AG09309 (cell line): ENCODE measurements at places on chromosomes 16 and 17.

GRCh38 chr17:44287651-44288050, 19.7 kb upstream of the SLC4A1 start:
- DNase-seq: no peak

DNA sequence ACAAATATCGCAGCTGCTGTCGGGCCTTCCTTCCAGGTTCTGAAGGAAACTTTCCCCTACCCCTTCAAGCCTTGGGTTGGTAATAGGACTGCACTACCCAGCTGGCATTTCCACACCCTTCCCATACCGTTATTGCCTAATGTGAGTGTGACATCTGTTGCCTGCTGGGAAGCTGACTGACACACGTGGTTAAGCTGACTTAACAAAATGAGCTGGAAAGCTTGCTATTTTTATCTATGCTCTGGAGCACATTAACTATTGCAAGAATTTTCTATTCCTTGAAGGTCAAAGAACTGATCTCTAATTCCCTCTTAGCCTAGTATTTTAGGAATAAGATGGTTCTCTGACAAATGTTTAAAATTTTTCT, 79.5 kb downstream of the PMP22 start:
- peak; percentile 87 for DNase-seq

DNA sequence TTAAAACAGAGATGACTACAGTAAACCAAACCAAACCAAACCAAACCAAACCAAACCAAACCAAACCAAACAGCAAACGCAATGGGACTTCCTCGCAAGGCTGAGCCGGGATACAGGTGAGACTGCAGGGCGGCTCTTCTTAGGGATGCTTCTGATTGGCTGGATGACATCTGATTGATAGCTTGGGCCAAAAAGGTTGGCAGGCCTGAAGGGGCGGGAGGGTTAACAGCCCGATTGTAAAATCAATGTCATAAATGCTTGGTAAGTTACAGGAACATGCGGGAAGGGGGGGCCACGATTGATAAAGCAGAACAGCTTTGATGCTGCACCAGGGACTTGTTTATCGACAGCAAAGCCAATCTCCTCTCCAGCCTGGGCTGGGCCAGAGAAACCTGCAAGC, 86.1 kb downstream of the ZFHX3 start:
- DNase-seq: no peak

GRCh38 chr17:30273373-30273772, 18.4 kb downstream of the BLMH start:
- no peak for DNase-seq

- no peak for DNase-seq
These were observed 55.5 kb upstream of the IRX3 start for GRCh38 chr16:54341892-54342776.

GRCh38 chr16:12588510-12588909, 215.2 kb downstream of the CPPED1 start:
- DNase-seq: no peak

- no peak for DNase-seq
These were observed 3.9 kb upstream of the HOXB5 start for GRCh38 chr17:48597528-48597777.

DNA sequence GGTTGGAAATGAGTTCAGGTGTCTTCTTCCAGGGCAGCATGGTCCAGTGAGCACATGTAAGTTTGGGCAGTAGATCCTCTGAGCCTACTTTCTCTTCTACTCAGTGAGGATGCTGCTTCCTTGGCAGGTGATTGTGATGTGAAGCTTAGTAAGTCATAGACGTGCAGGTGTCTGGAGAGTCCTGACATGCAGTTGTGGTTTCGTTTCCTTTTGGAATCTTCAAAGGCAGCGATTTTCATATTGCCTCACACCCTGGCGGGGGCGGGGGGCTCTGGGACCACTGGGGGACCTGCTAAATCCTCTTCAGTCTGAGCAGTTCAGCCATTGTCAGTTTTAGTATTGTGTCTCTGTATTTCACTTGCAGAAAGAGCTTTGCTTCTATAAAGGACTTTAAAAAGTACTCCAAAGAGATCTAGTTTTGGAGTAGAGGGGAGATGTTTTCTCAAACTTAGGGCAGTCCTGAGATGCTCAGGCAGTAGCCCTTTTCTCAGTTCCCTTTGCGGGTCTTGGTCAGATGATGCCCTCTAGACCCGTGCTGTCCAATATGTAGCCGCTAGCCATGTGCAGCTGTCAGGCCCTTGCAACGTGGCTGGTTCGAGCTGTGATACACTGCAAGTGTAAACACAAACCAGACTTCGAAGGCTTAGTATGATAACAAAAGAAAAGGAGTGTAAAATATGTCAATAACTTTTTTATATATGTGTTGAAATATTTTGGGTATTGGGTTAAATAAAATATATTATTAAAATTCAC, 4.0 kb upstream of the CDK5R1 start:
- DNase-seq: no peak

GRCh38 chr17:73359352-73359751, 47.6 kb upstream of the CDC42EP4 start:
- no peak for DNase-seq

DNA sequence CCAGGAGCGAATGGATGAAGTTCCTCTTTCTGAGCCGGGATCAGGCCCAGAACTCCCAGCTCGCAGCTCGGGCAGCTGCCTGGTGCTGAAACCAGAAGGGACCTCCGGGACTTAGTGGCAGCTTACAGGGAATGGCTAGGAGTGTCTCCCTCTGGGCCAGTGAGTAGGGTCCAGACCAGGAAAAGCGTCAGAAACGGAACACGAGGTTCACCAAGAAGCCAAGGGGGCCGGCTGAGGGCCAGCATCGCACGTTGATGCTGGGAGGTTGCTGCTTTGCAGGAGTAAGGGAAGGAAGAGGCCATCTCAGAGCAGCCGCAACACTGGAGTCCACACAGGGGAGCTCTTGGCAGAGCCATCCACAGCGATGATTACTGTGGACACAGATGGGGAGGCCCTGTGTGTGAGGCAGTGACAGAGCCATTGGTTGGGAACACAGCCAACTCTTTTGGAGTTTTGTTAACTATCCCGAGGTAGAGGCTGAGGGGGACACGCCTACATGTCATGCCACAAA, 74.0 kb upstream of the CREBBP start:
- DNase-seq: no peak

- no peak for DNase-seq
These were observed 1.1 kb upstream of the RAB11FIP4 start for GRCh38 chr17:31390426-31390747.

- no peak for DNase-seq
These were observed 76.4 kb upstream of the SMIM36 start for GRCh38 chr17:55587608-55588139.

- DNase-seq: no peak
These were observed 100.8 kb downstream of the ADCY9 start for GRCh38 chr16:4015275-4016004.

DNA sequence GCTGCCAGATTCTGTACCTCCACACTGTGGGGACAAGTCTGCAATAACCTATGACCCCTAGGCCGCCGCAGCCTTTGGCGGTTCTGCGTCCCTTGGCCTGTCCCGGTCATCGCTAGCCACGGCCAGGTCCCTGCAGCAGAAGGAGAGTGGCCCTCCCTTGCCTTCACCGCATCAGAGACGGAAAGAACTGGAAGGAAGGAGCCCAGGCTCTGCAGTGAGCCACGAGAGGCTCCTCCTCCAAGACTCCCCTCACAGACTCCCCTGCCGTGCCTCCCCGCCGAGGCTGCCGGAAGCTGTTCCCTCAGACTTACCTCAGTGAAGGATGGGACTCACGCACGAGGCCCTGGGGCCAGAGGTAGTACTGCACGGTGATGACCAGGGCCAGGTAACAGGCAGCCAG, 11.0 kb downstream of the SLC38A8 start:
- DNase-seq: no peak

GRCh38 chr17:40436636-40437035, 6.6 kb upstream of the IGFBP4 start:
- no peak for DNase-seq

DNA sequence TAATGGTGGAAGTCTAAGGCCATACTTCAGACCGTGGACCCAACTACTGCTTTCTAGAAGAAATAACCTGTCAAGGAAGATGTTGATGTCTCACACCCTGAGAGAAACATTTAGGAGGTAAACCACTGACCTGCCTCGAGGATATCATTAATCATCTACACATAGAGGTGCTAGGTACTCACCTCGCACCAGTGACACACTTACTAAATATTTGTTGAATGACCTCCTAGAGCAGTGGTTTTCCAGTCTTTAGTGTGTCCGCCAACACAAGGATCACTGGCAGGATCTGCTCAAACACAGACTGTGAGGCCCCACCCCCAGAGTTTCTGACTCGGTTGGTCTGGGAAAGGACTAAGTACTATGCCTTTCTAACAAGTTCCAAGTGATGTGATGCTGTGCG, 197.4 kb upstream of the CACNG5 start:
- no peak for DNase-seq

DNA sequence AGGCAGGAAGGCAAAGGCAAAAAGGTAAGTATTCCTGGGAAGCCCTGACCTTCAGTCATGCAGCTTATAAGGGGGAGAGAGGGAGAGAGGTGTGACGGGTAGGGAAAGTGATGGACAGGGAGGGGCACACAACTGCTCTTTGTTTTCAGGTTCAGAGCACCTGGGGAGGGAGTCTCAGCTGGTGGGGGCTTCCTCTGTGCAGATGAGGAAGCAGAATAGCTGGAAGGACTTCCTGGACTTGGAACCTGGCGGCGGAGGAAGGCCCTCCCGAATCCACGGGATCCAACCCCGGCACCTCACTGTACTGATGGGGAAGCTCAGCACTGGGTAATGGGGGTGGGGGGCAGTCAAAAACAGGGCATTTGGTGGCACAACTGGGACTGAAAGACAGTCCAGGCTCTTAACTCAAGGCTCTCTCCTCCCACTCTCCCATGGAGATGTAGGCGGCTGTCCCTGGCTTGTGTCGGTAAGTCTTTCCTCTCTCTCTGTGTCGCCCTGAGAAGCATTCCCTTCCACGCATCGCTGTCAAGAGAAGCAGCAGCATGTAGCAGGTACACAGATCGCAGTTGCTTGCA, 11.9 kb upstream of the PITPNM3 start:
- no peak for DNase-seq

GRCh38 chr17:74176546-74177001, 26.9 kb upstream of the RPL38 start:
- peak; percentile 16 for DNase-seq

DNA sequence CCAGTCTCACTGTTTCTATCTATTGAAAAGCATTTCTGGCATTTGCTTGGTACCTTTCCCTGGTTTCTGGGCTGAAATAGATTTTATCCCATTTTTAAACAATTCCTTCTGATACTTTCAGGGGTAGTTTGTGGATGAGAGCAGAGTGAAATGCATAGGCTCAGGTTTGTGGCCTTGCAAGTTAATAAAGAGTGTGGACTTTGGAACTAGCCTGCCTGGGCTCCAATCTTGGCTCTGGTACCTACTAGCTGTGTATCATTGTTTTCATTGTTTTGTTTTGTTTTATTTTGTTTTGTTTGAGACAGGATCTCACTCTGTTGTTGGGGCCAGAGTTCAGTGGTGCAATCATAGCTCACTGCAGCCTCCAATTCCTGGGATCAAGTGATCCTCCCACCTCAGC, 175.5 kb downstream of the PRKCB start:
- DNase-seq: no peak

DNA sequence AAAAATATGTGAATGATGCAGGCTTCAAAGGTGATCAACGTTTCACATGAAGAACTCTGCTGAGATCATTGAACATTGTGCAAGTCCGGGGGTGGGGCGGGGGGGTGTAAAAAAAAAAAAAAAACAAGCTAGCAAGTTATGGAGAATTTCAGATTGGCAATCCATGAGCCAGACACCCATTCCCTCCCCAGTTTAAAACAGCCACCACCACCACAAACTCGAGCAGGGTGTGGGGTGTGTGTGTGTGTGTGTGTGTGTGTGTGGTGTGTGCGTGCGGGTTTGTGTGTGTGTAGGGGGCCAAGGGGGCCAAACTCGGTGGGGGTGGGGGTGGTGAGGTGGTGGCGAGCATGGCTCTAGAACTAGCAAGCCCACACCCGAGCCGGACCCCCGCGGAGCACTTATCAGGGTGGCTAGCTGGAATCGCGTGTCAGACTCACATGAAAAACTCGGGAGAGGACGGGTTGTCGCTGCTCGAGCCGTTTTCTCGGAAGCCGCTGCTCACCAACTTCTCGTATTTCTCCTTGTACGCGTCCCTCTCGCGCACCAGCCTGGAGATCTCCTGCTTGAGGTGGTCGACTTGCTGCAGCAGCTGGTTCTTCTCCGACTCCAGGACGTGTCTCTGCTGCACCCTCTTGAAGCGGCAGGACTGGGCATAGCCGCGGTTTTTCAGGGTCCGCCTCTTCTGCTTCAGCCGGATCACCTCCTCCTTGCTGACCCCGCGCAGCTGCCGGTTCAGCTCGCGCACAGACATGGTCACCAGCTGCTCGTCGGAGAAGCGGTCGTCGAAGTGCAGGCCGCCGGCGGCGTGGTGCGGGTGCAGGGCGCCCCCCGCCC, 2.0 kb downstream of the MAF start:
- no peak for DNase-seq

DNA sequence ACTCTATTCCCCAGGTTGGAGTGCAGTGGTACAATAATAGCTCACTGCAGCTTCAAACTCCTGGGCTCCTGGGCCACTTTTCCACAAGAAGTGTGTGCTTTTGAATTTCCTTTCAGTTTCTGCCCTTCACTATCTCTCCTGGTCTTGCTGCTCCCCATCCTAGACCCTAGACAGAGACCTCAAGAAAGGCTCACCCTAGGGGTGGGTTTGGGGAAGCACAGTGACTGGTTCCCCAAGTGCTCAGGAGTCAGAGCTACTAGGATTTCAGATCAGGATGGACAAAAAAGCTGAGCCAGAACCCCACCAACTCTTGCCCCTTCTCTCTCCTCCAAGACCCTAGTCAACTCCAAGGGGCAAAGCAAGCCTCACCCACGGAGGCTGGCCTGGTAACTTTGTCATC, 1.6 kb upstream of the SEBOX start:
- DNase-seq: no peak

- DNase-seq: no peak
These were observed 22.9 kb upstream of the DYNLRB2 start for GRCh38 chr16:80517846-80518245.

DNA sequence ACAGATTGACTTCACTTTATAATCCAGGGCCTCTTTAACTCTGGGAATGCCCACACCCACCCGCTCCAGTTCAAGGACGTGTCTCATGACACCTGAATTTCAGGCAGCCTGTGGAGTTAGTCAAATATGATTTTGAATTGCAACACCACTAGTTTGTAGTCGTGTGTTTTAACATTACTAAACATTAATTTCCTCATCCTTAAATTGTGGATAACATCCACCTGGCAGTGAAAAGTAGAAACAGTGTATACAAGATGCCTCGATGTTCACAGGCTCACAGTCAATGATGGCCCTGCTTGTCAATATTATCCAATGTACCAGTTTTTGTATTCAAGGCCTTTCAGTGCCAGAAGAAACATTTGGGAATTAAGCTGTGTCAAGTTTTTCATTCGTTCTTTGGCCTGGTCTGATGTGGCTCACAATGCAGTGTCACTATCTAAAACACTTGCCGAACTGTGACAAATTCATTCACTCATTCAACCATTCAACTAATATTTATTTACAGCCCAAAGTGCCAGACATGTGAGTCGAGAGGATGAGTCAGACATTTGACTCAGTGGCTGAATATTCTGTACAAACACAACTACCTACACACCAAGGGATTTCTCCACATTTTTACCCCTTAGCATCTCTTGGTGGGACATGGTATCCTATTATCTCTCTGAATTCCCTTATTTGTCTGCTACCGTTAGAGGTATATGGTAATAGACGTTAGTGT, 1.4 kb downstream of the MEIOB start:
- peak; percentile 2 for DNase-seq

- DNase-seq: no peak
These were observed 2.4 kb upstream of the CACNA1H start for GRCh38 chr16:1150511-1150982.
